ENCODE measurements at places on chromosomes 3 and 15.

DNA sequence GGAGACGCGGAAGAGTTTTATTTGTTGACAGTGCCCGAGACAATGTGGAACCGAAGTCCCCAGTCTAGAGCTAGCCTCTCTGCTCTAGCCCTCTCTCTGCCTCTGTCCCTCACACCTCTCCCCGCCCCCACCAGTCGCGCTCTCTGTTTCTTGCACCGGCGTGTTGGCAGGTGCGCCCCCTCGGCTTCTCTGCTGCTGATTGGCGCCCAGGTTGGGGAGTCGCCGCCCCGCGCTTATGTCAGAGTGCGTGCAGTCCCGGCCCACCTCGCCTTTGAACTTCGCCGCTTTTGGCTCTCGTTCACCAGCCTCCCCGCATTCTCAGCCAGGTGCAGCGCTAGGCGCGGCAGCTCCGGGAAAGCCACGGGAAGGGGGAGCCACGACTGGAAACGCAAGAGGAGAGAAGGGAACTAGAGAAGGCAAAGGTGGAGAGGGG, at the start of gene SOX14:
SOX14 (plus strand) TSS at position 315 of the 433 bp plus-strand sequence. CDS start 470 bp downstream, outside the sequence.
- no peak for DNase-seq

DNA sequence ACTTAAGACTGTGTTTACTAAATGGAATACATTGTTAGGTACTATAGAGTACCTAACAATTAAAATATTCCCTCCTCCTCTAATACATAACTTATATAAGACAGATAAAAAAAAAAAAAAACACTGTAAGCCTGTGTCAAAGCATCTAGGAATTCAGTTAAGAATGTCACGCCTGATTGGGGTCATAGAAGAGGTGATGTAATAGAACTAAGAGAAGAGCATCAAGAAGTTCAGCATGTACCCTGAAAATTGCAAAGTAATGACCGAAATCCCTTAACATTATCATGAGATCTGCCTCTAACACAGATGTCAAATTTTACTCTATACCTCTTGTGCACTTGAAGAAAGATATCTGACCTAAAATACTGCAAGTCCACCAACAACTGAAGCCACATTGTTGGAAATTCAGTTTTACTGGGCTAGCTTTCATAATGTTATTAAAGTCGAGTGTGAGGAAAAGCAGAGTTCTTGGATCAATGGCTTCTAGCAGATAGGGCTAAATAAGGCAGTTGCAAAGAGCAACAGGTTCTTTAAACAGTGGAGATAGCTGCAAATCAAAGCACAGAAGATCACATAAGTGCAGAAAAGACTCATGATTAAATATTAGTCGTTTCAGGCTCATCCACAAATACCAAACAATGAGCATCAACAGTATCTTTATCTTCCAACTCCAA, 75.0 kb downstream of the TBL1XR1 start:
- DNase-seq = no peak

GRCh38 chr3:71045917-71046282, 537.6 kb downstream of the FOXP1 start:
- DNase-seq = no peak

DNA sequence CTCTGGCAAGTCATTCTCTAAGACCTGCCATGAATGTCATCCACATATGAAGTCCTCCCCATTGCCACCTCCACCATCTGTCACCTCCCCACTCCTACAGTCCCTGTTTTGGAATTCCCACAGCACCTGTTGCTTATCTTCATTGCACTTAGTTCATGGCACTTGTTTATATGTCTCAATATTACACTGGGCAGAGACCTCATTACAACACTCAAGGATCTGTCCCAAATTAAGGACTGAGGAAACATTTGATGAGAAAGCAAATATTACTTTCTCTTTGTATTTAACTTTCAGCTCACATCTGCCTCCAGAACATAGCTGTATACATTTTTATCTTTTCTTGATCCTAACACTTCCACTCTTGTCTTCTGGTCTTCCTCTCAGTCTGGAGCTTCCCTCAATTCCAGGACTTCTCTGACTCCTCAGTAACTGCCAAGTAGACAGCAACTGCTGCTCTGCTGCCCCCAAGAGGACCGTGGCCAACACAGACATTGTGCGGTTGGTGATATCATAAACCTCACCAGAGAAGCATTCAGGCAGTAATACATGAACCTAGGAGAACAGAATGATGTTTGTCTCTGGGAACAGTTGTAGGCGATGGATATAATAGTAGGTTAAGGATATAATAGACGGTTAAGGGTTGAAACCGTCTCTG, 45.0 kb upstream of the FGF12 start:
- DNase-seq = no peak

GRCh38 chr15:57677204-57677603, 29.3 kb upstream of the POLR2M start:
- DNase-seq = no peak

DNA sequence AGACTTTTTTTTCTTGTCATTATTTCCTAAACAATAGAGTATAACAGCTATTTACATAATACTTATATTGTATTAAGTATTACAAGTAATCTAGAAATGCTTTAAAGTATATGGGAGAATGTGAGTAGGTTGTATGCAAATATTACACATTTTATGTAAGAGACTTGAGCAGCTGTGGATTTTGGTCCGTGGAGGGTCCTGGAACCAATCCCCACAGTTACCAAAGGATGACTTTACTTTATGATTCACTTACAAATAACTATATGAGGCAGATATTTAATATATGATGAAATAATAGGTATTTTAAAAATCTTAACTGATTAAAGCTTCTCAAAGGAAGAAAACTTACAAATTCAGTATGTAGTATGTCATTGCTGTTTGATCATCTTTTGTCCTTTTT, 56.3 kb downstream of the PPP2R3A start:
- no peak for DNase-seq

- DNase-seq = peak; percentile 12
Measured at GRCh38 chr3:25856902-25857518, 67.1 kb downstream of the OXSM start.

DNA sequence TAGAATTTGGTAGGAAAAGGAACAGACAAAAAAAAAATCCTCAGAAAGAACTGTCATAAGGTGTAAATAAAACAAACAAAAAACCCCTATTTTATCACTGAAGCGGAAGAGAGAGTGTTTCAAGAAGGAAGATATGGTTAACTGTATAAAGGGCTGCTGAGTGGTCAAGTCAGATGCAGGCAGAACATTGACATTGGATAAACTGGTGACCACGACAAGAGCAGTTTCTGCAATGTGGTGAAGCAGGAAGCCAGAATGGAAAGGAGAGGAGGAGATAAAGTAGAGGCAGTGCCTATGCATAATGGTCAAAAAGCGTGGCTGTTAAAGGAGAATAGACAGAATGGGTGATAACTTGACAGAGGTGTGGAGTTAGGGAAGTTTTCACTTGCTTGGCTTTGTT, 75.3 kb downstream of the CYP19A1 start:
- no peak for DNase-seq

GRCh38 chr3:71495708-71496472, 87.6 kb downstream of the FOXP1 start:
- no peak for DNase-seq

GRCh38 chr3:7964899-7965298, 536.7 kb upstream of the LMCD1 start:
- no peak for DNase-seq

- no peak for DNase-seq
Measured at GRCh38 chr15:40511472-40512133, 40.8 kb downstream of the CHST14 start.

GRCh38 chr3:55511895-55512570, 24.9 kb upstream of the WNT5A start:
- DNase-seq = no peak

GRCh38 chr3:141386126-141386488, 17.8 kb downstream of the ZBTB38 start:
- DNase-seq = no peak

GRCh38 chr15:89669309-89669865, 9.8 kb downstream of the PLIN1 start:
- no peak for DNase-seq

DNA sequence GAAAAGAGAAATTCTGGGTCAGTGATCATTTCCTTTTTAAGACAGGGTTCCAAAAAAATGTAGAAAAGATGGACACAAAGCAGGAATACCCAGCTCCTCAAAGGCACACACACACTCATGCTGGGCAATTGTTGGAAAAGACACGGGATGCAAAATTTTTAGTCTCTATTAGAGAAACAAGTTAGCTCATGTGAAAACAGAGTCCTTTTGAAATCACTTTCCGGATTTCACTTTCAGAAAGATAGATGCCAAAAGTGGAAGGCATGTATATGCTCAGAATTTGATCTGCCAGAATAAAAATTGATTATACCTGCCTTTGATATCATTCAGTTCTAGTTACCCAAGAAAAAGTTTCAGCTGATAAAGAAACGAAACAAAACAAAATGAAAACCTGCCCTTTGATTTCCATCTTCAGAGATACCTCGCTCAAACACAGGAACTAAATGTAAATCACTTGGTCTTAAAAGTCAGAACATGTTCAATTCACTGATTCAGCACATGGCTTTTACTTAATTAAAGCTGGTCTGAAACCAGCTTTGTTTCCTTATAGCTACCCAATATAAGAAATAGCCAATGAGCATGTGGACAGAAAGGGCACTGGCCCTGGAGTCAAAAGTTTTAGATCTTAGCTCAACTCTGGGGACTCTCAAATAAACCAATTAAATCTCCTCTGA, 52.8 kb downstream of the PLD1 start:
- DNase-seq = no peak

- no peak for DNase-seq
Measured at GRCh38 chr3:185727873-185728272, 97.0 kb downstream of the IGF2BP2 start.
